ENCODE measurements at places on chromosomes 13 and 19. TPM values are rescaled to one million over a fixed set of nuclear protein-coding genes. Genes with fewer than 3 reads are reported as not detected.

DNA sequence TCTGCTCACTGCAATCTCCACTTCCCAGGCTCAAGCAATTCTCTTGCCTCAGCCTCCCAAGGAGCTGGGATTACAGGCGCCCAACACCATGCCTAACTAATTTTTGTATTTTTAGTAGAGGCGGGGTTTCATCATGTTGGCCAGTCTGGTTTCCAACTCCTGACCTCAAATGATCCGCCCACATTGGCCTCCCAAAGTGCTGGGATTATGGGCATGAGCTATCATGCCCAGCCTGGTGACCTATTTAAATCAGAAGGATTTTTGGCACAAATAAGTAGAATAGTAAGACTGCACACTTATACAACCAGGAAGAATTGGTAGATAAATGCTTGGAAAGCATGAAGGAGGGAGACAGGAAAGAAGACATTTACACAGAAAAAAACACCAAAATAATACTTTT, 53.4 kb upstream of the AKAP11 start:
- DNase-seq = no peak

DNA sequence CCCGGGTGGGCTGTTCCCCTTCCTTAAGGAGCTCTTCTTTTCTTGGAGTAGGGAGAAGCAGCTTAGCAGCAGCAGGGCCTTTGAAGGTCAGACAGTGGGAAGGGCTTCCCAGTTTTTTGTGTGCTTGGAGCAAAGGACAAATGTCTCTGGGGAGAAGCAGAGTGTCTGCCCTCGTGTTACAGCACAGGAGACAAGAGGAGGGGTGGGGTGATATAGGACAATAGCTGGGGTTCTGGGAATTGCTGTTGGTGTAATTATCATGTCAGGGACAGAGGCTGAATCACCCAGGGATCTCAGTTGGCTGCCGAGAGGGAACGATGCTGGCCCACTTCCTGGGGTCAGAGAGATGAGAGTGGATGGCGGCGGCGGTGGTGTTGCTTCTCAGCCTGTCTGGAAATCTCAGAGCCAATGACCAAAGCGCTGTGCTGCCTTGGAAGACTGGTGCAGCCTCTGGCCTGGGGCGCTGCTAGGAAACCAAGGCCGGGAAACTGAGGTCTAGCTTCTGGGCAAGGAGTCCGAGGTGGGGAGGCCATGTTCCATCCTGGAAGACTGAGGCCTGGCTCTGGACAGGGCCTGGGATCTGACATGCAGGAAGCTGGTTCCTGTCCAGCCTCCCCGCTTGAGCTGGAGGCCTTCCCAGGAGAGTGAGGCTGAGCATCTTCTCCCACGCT, 1.2 kb downstream of the INAFM1 start:
- DNase-seq = no peak

Gene MAB21L1
- not detected for total RNA-seq

Gene ZNF829
- 2.7 TPM for total RNA-seq

- no peak for DNase-seq
Observed at GRCh38 chr19:19460761-19461265, 54.5 kb downstream of the TSSK6 start.

GRCh38 chr19:33622809-33623511, 1.2 kb downstream of the CHST8 start:
- no peak for DNase-seq

- no peak for DNase-seq
Observed at GRCh38 chr13:108266321-108266990, 3.1 kb upstream of the TNFSF13B start.

- DNase-seq = no peak
Observed at GRCh38 chr13:21476893-21477472, 17.9 kb upstream of the ZDHHC20 start.

Gene CGB1
- total RNA-seq = not detected

- DNase-seq = no peak
Observed at GRCh38 chr13:21948769-21949474, 278.0 kb downstream of the FGF9 start.

Gene CEACAM18
- not detected for total RNA-seq

- no peak for DNase-seq
Observed at GRCh38 chr13:74530011-74530410, 395.8 kb upstream of the KLF12 start.

DNA sequence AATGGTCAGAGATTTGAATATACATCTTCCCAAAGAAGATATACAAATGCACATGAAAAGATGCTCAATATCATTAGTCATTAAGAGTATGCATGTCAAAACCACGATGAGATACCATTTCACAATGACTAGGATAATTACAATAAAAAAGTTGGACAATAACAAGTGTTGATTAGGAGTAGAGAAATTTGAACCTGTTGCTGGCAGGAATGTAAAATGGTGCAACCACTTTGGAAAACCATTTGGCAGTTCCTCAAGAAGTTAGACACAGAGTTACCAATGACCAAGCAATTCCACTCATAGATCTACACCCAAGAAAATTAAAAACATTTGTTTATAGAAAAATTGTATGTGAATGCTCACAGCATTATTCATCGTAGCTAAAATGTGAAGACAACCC, 33.2 kb upstream of the STARD13 start:
- DNase-seq = no peak

Gene SPIB
- not detected for total RNA-seq
